ENCODE measurements at places on chromosomes 7 and 10. TPM values are rescaled to one million over a fixed set of nuclear protein-coding genes. Genes with fewer than 3 reads are reported as not detected.

The VAX1 gene
- total RNA-seq, result not detected

The HKDC1 gene
- total RNA-seq, result 0.06 TPM

DNA sequence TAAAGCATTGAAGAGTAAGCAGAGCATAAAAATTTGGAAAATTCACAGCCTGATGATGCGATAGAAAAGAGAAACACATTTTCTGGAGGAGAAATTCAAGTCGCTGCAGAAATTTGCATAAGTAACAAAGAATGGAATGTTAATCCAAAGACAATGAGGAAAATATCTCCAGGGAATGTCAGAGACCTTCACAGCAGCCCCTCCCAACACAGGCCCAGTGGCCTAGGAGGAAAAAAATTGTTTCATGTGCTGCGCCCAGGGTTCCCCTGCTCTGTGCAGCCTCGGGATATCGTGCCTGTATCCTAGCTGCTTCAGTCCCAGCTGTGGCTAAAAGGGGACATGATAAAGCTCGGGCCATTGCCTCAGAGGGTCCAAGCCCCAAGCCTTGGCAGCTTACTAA is 206.8 kb downstream of the TPK1 start:
- no peak for DNase-seq

DNA sequence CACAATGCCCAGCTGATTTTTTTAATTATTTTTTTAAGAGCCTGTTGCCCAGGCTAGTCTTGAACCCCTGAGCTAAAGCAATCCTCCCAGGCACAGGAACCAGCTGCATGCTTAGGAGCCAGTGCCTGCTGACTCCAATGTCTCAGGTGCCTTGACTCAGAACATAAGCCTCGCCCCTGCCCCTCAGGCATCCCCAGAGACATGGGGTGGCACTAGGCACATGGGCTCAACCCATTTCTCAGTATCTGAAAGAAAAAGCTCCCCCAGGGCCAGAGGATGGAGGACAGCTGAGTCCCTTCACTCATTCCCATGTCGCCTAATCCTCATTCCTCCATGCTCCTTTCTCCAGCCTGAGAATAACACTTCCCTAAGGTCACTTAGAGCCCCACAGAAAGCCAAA is 39.1 kb downstream of the KCNH2 start:
- DNase-seq, result no peak

DNA sequence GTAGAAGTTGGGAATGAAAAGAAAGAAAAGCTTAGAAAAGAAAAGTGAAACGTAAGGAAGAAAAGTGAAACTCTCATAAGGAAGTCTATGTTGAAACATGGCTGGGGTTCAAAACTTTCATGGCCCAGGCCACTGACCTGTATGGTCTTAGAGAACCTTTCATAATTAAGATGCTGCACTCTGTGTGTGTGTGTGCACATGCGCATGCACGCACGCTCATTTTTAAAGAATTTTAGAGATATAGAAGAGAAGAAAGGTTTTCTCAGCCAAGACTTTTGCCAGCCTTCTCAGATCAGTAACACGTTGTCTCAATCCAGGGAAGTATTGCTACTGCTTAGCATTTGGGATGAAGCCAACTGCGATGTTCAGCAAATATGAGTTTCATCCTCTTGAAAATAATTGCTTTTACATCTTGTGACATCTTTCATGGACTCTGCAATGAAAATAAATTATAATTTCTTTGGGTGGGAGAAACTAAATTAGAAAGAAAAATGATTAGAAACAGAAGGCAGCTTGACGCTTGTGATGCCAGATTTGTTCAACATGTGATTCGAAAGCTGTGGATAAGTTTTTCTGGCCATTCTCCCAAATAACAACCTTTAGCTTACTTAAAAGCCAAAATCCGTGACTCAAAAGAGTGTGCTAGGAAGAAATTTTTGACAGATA is 16.2 kb upstream of the SLC26A4 start:
- DNase-seq, result no peak

Data from esophagus muscularis mucosa (tissue), 4 donors.